ENCODE measurements at places on chromosomes 4 and X.

- peak; percentile 47 for DNase-seq
These were observed 14.1 kb upstream of the STX18 start for GRCh38 chr4:4555916-4556315.

GRCh38 chr4:117293784-117294183 is 208.4 kb upstream of the TRAM1L1 start:
- DNase-seq: no peak

DNA sequence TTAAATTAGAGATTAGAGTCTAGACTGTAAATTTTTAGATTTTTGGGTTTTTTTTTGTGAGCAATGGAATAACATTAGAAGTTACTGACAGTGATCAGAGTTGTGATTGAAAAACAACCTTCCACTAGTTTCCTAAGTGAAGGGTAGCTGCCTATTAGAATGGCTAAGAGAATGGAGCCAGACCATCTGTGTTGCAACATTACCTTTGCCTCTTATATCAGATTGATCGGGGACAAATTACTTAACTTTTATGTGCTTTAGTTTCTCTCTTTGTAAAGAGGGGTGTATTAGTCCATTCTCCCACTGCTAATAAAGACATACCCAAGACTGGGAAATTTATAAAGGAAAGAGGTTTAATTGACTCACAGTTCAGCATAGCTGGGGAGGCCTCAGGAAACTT is 12.5 kb upstream of the PI4K2B start:
- no peak for DNase-seq

GRCh38 chrX:47687263-47687662 is 28.3 kb upstream of the UXT start:
- no peak for DNase-seq

DNA sequence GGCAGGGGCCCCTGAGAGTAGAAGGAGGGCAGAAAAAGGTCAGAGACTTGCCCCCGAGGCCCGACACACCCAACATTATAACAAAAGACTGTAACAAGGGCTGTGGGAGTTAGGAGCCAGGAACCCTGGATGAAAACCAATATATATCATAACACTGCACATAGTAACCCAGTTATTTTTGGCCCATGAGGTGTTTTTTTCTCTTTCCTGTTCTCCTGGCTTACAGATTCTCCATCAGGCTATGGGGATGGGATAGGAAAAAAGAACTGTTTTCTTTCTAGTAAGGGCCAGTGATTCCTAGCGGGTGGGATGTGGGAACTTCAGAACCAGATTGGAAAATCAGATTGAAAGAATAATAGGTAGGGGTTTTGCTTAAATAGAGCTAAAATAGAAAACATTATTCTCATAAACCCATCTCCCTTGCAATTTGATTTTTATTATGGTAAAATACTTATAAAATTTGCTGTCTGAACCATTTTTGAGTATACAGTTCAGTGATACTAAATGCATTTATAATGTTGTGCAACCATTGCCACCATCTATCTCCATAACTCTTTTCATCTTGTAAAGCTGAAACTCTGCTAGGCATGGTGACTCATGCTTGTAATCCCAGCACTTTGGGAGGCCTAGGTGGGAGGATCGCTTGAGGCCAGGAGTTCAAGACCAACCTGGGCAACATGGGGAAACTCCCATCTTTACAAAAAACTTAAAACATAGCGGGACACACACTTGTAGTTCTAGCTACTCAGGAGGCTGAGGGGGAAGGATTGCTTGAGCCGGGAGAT is 33.5 kb downstream of the SNX25 start:
- DNase-seq: no peak

DNA sequence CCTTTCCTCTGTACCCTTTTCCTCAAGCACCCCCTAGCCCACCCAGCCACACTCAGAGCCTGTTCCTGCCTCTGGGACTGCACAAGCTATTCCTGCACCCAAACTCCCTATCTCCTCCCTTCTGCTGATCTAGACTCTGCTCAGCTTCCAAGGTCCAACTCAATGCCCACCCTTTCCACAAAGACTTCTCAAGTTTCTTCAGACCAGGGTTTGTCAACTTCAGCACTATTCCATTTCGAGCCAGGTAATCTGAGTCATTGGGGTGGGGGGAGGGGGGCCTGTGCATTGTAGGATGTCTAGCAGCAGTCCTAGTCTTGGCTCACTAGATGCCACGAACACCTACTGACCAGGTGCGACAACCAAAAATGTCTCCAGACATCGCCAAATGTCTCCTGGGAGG is 37.3 kb downstream of the PHKA2 start:
- DNase-seq: no peak

- DNase-seq: no peak
These were observed 118.0 kb upstream of the RPL34 start for GRCh38 chr4:108502356-108502755.

DNA sequence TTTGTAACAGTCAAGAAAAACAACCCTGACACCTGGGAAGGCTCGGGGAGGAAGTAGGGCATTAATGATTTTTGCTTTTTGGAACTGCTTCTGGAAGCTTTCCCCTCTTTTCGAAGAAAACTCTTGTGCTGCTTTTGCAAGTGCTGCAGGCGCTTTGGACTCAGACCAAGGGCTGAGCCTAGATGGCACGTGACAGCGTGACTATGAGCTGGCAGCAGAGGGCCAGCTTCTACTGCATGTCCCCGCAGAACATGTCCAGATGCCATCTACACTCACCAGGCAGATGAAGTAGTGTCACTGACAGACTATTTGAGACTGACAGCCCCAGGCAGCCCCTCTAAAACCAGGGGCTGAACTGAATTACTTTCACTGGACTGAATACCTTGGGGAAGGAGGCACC is 6.2 kb downstream of the NR0B1 start:
- DNase-seq: no peak

GRCh38 chr4:140697709-140698560 is 58.2 kb downstream of the TBC1D9 start:
- DNase-seq: no peak

GRCh38 chr4:123832173-123833026 is 435.8 kb downstream of the SPRY1 start:
- peak; percentile 99 for DNase-seq

GRCh38 chr4:145735347-145735675 is 55.4 kb downstream of the C4orf51 start:
- DNase-seq: peak; percentile 98

DNA sequence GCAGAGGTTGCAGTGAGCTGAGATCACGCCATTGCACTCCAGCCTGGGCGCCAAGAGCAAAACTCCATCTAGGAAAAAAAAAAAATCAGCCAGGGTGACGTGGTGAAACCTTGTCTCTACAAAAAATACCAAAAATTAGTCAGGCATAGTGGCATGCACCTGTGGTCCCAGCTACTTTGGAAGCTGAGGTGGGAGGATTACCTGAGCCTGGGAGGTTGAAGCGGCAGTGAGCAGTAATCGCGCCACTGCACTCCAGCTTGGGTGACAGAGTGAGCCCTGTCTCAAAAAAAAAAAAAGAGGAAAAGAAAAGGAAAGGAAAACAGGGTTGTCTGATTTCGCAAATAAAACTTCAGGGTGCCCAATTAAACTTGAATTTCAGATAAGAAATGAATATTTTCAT is 106.1 kb downstream of the RBM47 start:
- no peak for DNase-seq

- no peak for DNase-seq
These were observed 81.7 kb upstream of the ARHGAP24 start for GRCh38 chr4:85393201-85393600.

DNA sequence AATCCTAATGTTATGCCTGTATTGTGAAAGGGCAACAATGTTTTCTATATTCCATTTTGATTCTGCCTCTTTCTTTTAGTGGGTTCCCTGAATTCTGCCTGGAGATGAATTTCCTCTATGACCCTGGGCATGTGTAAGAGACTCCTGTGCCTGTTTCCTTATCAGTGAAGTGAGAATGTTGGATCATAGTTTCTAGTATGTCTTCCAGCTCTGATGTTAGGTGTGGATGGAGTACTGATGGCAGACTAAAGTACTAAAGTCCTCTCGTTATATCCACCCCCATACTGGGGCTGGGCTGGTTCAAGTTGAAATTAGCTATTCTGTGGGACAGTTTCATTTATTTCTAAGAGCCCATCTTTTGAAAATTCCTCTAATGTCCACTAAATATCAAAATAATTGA is 29.6 kb downstream of the PLAC1 start:
- no peak for DNase-seq

DNA sequence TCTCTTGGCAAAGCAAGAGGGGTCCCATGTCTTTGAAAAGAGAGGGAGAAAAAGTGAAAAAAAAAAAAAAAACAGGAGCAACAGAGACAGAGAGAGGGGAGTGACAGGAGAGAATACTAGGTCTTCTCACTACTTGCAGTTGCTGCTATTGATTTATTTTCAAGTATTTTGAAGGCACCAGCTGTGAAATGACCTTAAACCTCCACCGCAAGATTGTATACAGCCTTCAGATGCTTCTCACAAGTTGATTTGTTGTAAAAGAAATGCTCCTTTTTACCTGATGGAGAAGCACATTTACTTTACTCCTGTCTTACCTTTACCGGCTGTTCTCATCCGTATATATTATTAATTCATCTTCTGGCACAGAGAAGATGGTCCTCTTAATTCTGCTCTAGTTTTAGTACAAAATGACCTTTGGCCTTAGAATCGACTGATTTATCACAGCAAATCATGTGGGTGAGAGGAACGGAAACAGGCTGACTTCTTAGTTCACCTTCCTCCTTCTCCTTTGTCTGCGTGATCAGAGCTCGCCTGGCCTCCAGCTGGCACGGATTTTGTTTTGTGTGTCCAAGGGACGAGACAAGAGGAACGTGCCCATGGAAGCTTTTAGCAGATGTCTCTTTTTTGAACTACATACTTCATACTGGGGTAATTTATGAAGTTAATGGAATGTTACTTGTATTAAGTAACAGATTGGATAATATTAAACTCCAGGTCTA is 82.4 kb upstream of the PACRGL start:
- DNase-seq: no peak

GRCh38 chrX:38165023-38165422 is 55.6 kb downstream of the SRPX start:
- no peak for DNase-seq

DNA sequence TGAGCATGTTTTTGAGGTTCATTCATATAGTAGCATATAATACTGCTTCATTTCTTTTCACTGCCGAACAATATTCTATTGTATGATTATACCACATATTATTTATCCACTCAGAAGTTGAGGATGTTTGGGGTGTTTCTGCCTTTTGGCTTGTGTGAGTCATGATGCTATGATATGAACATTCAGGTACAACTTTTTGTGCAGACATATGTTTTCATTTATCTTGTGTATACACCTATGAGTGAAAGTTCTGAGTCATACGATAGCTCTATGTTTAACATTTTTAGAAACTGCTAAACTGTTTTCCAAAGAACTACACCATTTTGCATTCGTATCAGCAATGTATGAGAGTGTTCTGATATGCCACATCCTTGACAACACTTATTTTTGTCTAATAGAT is 57.7 kb downstream of the SHROOM4 start:
- DNase-seq: no peak

GRCh38 chr4:35912174-35912573 is 332.1 kb downstream of the ARAP2 start:
- DNase-seq: no peak

- DNase-seq: no peak
These were observed 72.2 kb downstream of the CCKAR start for GRCh38 chr4:26418107-26418506.

- no peak for DNase-seq
These were observed 263.8 kb downstream of the NKX6-1 start for GRCh38 chr4:84235126-84235944.

DNA sequence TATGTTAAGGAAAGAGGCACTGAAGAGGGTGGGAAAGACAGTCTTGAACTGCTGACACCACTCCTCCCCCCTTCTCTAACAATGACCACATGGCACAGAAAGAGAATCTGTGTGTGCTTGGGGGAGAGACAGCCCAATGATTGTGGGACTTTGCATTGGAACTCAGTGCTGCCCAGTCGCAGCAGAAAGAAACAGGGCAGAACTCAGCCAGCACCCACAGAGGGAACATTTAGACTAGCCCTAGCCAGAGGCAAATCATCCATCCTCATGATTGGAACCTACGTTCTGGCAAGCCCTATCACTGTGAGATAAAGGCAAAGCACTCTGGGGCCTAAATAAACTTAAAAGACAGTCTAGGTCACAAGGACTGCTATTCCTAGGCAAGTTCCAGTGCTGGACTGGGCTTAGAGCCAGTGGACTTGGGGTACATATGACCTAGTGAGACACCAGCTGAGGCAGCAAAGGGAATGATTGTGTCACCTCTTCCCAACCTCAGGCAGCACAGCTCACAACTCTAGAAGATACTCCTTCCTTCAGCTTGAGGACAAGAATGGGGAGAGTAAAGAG is 132.8 kb upstream of the S100G start:
- no peak for DNase-seq

Data from SJSA1 (cell line).